ENCODE measurements at places on chromosomes 12 and 14.

DNA sequence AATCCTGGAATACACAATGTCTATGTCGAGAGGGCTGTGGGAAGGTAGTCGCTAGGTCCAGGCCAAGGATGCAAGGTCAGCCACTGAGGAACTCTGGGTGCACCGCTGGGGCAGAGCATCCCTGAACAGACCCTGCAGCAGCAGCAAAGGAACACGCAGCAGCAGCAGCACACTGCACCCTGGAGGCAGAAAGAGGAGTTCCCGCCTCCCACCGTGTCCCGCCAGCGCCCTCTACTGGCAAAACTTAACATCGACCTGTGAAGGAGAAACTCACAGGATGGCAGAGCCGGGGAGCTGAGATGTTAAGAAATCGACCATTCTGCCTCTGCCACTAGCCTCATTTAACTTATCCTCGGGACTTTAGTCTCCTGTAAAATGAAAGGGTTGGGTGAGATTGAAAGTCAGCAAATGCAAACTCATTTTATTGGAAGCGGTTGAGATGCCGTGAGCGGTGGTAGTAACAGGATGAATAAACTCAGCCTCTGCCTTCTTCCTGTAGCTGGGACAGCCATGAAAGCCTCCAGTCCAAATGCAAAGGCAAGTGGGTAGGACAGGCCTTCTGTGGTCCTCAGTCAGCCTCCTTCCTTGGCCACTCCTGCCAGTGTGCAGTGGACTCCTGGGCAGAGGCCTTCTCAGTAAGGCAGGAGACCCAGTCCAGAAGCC is 45.6 kb downstream of the STAB2 start:
- no peak for DNase-seq

- no peak for DNase-seq
These were observed 54.7 kb downstream of the RPS6KA5 start for GRCh38 chr14:91005716-91006115.

- no peak for DNase-seq
These were observed 4.7 kb upstream of the PSMA6 start for GRCh38 chr14:35287431-35288013.

- peak; percentile 11 for DNase-seq
These were observed 472 bp downstream of the MBD6 start for GRCh38 chr12:57522887-57523705.

- DNase-seq, result no peak
These were observed 50.5 kb upstream of the CCDC175 start for GRCh38 chr14:59627011-59627520.

- no peak for DNase-seq
These were observed 12.6 kb downstream of the DTX1 start for GRCh38 chr12:113069149-113069548.

DNA sequence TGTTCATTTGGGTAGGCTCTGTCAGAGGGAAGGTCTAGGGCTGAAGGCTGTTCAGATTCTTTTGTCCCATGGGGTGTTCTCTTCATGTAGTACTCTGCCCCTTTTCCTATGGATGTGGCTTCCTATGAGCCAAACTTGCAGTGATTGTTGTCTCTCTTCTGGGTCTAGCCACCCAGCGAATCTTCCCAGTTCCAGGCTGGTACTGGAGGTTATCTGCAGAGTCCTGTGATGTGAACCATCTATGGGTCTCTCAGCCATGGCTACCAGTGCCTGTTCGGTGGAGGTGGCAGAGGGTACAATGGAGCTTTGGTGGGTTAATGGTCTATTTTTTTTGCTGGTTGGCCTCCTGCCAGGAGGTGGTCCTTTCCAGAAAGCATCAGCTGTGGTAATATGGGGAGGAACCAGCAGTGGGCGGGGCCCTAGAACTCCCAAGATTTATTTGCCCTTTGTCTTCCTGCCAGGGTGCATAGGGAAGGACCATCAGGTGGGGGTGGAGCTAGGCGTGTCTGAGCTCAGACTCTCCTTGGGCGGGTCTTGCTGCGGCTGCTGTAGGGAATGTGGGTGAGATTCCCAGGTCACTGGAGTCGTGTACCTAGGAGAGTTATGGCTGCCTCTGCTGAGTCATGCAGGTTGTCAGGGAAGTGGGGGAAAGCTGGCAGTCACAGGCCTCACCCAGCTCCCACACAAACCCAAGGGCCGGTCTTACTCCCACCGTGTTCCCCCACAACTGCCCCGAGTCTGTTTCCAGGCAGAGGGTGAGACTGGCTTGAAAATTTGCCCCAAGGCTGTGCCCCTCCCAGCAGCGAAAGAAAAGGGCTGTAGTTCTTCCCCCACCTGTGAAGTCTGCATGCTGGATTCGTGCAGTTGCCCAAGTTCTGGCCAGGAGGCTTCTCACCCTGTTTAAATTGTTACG is 17.5 kb downstream of the MTRFR start:
- DNase-seq, result peak; percentile 62

- no peak for DNase-seq
These were observed 179.7 kb downstream of the SSPN start for GRCh38 chr12:26374934-26375680.

- DNase-seq, result no peak
These were observed 23.3 kb downstream of the PAX9 start for GRCh38 chr14:36684946-36685345.

- DNase-seq, result no peak
These were observed at the start of gene RNASE8 for GRCh38 chr14:21057803-21058675. TSS of gene RNASE8 (plus strand) at chr14:21057822. CDS start at chr14:21057893, 71 bp downstream.

- DNase-seq, result no peak
These were observed 165.4 kb downstream of the GCH1 start for GRCh38 chr14:54737132-54737711.

DNA sequence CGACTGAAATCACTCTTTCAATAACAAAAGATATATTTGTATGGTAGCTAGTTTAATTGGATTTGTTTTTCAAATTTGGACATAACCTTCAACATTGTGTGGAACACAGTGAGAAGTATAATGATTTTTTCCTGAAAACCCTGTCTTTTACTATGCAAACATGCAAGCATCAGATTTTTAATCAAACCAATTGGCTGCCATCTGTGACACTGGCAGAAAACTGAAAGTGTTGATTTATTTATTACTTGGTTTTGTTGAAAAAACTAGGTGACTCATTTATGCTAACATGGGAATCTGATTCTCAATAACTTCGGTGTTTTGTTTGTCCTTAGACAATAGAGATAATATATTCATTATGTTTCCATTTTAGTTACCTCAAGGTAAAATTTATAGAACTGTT is 82.0 kb downstream of the NTS start:
- no peak for DNase-seq

GRCh38 chr14:99081156-99081765 is 190.7 kb downstream of the BCL11B start:
- no peak for DNase-seq

DNA sequence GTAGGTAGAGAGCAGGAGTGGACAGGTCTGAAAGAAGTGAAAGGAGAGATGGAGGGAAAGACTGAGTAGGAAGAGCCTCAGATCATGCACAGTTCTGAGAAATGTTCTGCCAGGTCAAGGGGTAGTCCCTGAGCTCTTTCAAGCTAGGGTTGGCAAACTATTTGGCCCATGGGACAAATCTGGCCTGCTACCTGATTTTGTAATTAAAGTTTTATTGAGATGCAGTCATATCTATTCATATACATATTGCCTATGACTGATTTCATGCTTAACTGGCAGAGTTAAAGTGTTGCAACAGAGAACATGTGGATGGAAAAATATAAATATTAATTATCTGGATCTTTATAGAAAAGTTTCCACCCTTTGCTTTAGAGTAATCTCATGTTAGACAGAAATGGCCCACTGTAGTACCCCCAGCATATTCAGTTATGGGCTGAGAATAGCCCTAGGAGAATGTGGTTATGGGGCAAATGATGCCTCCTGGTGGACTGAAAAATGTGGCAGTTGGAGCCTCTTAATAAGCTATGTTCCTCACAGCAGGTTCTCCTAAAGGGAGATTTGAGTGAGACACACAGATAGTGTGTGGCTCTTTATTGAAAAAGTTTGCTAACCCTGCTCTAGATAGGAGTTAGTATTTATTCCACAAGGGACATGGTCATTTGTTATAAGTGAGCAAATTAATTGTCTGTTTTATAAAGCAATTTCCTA is 476.9 kb downstream of the LRIG3 start:
- no peak for DNase-seq

- no peak for DNase-seq
These were observed 594.5 kb downstream of the NRXN3 start for GRCh38 chr14:78764645-78765044.

DNA sequence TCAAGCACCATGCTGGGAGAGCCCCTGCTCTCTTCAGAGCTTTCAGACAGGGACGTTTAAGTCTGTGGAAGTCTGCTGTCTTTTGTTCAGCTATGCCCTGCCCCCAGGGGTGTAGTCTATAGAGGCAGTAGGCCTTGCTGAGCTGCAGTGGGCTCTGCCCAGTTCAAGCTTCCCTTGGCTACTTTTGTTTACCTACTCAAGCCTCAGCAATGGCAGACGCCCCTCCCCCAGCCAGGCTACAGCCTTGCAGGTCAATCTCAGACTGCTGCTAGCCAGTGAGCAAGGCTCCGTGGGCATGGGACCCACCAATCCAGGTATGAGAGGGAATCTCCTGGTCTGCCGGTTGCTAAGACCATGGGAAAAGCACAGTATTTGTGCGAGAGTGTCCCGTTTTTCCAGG is 37.4 kb upstream of the C12orf71 start:
- no peak for DNase-seq

- DNase-seq, result no peak
These were observed 23.7 kb downstream of the PLXNC1 start for GRCh38 chr12:94172031-94172430.

GRCh38 chr14:72060917-72061316 is 128.7 kb downstream of the RGS6 start:
- no peak for DNase-seq

- DNase-seq, result no peak
These were observed 17.1 kb upstream of the DLK1 start for GRCh38 chr14:100709289-100710284.

- no peak for DNase-seq
These were observed 14.0 kb downstream of the ABCB9 start for GRCh38 chr12:122951979-122952892.

DNA sequence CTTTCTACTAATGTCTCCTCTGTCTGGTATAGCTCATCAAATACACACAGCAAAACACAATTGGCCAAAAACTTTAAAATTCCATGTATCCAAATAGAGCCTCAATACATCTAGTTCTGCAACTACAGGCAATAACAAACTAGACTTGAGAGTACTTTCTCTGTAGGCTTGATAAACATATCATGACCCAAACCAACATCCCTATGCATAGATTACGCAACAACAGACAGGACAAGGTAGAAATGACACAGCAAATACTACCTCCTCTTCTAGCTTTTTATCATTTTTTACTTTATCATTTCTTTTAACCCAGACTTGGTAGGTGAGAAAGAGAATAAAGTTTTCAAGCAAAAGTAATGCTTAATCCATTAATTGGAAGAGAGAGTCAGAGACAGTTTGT is 41.8 kb downstream of the EML5 start:
- DNase-seq, result no peak

DNA sequence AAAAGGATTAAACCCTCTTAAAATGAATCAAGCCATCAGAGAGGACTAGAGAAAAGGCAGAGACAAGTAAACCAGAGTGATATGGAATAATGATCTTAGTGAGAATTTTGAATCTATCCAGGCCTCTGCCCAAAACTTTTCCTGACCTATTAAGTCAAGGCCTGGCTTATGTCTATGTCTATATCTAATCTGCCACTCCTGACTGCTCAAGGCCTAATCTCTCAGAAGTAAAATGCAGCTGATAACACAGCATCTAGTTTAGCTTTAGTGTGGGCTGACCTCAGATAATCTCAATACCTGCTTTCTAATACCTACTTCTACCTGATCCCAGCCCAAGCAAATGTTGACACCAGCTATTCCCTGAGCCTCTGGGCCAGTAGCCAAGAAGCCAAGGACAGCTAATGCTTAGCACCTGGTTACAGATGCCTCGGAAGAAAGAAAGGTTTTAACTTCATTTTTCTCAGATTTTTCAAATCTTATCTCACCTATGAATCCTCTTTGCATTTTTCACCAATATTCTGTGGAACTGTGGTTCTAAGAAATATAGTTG is 1472.5 kb upstream of the SEL1L start:
- no peak for DNase-seq

DNA sequence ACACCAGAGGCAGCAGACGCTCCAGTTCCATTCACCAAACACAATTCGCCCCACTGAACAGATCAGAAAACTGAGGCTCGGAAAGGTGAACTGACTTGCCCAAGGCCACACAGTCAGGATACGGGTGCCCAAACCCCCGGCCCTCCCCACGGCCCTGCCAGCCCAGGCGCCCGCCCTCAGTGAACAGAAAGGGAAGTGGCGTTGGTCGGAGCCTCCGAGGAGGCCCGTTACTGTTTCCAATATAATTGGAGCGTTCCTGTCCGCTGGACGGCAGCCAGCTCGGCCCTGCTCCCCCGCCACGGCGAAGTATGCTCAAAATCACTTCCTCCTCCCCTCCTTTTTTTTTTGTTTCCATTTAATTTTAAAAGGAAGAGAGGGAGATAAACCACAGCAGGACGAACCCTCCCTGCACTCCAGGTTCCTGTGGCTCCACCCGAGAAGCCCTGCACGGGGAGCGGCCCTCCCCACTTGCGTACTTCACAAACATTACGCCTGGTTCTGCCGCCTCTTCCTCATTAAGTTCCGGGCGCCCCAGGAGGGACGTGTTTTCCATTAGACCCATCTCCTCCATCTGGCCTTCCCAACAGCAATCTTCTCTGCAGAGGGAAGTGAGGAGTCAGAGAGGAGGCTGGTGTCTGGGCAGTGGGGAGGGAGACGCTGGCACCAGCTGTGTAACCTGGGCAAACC is 61.1 kb downstream of the NCOR2 start:
- DNase-seq, result peak; percentile 84

Data from NCI-H187 (cell line).